Uterus (tissue), 4 donors: ENCODE measurements at places on chromosomes 6 and 20. TPM values are rescaled to one million over a fixed set of nuclear protein-coding genes. Genes with fewer than 3 reads are reported as not detected.
A peak's percentile ranks its signal among the peaks of the same experiment; 100 is the strongest.

FKBP1C gene
- total RNA-seq, result not detected

TSBP1 gene
- total RNA-seq, result not detected

CRISP1 gene
- total RNA-seq, result not detected

BRPF3 gene
- total RNA-seq, result 31.5 TPM

MEI4 gene
- total RNA-seq, result not detected

GJA1 gene
- 57.9 TPM for total RNA-seq

CRISP2 gene
- total RNA-seq, result not detected

EYS gene
- not detected for total RNA-seq

- H3K27ac ChIP-seq, result no peak overlapping the region
- no peaks in the 10 kb centered on the region for H3K4me1 ChIP-seq
- no peaks in the 10 kb centered on the region for H3K36me3 ChIP-seq
- DNase-seq, result no peak
These were observed 684.6 kb downstream of the RFPL4B start for GRCh38 chr6:113031591-113032238.

DNA sequence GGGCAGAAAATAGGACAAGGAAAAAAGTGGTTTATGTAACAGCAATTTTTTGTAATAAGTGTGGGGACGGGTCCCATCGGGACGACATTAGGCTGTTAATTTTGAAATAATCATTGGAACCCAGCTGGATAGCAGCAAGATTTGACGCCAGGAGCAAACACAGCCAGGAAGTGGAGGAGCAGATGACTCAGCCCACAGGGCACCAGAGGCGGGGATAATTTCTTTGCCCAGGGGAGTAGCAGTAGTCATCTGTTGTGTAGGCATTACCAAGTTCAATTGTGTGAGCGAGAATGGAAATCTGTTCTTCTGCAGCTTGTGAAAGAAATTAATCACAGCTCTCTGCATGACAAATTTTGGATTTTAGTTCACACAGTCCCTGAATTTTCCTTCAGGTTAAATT lies 22.6 kb upstream of the RIN2 start:
- no peak overlapping the region for H3K4me3 ChIP-seq
- peak overlapping the region; percentile 2 for H3K27ac ChIP-seq

GRCh38 chr20:62860391-62860923 lies 1.2 kb downstream of the TCFL5 start:
- no peaks in the 10 kb centered on the region for H3K4me1 ChIP-seq
- no peaks in the 10 kb centered on the region for H3K27me3 ChIP-seq
- no peak overlapping the region for H3K27ac ChIP-seq
- DNase-seq, result no peak
- peak overlapping the region; percentile 8 for H3K4me3 ChIP-seq

DNA sequence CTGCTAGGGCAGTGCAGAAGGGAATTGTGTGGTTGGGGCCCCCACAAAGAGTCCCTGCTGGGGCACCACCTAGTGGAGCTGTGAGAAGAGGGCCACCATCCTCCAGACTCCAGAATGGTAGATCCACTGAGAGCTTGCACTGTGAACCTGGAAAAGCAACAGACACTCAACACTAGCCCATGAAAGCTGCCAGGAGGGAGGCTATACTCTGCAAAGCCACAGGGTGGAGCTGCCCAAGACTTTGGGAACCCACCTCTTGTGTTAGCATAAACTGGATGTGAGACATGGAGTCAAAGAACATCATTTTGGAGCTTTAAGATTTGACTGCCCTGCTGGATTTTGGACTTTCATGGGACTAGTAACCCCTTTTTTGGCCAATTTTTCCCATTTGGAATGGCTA lies 328.4 kb upstream of the KHDRBS2 start:
- no peaks in the 10 kb centered on the region for H3K27me3 ChIP-seq
- H3K36me3 ChIP-seq, result no peaks in the 10 kb centered on the region
- H3K4me1 ChIP-seq, result no peaks in the 10 kb centered on the region

DNA sequence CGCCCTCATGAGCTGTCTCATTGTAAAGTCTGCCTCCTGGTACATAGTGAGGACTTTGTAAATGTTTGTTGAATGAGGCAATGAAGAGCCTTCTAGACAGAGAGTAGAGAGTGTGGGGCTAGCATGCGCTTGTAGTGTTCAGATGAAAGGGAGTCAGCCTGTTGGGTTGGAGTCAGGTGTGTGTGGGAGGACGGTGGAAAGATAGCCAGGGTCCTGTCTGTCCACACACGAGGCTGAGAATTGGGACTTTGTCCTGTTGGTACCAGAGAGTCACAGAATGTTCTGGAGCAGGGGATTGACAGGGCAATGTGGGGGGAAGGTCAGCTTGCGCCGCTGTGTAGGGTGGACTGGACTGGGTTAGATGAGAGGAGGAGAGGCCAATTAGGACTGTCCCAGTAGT lies 58.6 kb downstream of the RIOK1 start:
- no peak overlapping the region for H3K4me3 ChIP-seq
- no peak overlapping the region for H3K27ac ChIP-seq
- no peaks in the 10 kb centered on the region for H3K27me3 ChIP-seq

DNA sequence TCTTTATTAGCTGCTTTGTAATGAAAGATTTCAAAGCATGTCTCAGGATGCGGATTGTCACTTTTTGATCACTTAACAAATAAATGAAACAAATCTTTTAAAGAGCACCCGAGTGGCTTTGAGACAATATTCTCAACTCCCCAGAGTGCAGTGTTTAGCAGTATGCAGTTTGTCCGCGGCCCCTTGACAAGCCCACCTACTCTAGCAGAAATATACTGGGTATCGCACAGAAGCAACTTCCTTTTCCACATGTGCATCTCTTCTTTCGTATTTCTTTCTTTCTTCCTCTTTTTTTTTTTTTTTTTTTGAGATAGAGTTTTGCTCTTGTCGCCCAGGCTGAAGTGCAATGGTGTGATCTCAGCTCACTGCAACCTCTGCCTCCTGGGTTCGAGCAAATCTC lies 84.5 kb upstream of the FAM184A start:
- H3K4me3 ChIP-seq, result no peak overlapping the region
- H3K36me3 ChIP-seq, result no peaks in the 10 kb centered on the region
- no peaks in the 10 kb centered on the region for H3K4me1 ChIP-seq
- DNase-seq, result no peak
- no peak overlapping the region for H3K27ac ChIP-seq

GRCh38 chr6:138480279-138480949 lies 18.9 kb downstream of the NHSL1 start:
- DNase-seq, result no peak
- H3K27me3 ChIP-seq, result no peaks in the 10 kb centered on the region
- no peaks in the 10 kb centered on the region for H3K36me3 ChIP-seq

DNA sequence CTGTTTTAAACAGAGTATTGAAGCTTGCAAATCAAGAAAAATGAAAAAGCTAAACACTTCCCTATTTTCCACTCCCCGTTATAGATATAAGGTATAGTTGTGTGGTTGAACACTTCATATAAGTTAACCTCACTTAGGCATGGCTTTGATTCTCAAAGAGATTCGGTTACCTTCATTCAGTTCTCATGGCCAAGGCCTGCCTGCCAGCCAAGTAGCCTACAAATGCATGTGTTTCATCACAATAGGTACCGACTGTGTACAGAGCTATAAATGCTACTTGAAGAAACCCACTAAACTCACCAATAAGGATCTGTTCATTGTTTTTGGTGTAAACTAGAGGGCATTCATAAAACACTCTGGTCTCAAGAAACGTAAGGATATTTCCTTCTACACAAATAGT lies 27.8 kb downstream of the PM20D2 start:
- H3K4me3 ChIP-seq, result no peak overlapping the region
- no peaks in the 10 kb centered on the region for H3K36me3 ChIP-seq
- no peaks in the 10 kb centered on the region for H3K4me1 ChIP-seq
- no peak for DNase-seq
